ENCODE measurements at places on chromosomes 2 and 18.

DNA sequence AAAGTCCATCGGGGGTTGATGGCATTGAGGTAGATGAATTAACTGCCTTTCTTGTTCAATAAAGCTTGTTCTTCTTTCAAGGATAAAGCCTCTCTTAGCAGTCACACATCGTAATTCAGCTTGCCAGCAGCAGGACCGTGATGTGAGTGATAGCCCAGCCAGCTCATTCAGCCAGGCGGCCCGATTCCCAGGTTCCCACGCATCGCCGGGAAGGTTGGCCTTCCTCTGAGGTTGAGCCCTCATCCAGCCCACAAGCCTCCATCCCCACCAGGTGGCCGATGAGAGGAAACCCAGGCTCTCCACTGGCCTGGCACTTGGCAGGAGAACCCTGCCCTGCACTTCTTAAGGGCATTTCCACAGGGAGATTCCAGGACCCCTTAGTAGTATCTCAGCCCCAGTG lies 4.7 kb downstream of the AGAP1 start:
- no peak for DNase-seq

GRCh38 chr2:217839073-217839749 lies 163.6 kb downstream of the TNS1 start:
- no peak for DNase-seq

DNA sequence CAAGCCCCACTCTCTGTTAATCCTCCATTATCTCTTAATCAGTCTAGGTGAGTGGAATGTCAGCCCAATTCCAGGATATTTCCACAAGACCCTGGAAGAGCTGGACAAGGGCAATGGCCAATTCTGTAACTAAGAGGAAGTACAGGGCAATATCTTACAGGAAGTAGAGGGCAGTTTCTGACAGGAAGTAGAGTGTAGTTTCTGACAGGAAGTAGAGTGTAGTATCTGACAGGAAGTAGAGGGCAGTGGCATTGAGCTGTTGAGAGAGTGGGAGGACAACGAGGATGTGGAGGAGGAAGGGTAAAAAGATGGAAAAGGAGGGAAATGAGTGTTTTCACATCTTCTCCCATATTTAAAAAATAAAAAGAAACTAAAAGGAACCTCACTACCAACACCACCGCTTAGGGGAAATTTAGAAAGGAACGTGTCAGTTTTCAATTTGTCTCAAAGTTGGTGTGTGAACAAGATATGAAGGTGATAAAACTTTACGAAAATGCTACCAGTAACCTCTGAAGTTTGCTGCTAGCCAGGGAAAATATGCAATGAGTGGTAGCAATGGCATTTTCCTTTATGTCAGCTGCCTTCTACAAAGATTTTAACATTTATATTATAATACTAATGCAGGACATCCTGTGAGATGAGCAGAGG lies 430.9 kb upstream of the HNRNPA3 start:
- no peak for DNase-seq

- DNase-seq: no peak
These were observed at the start of gene SIX3 for GRCh38 chr2:44941551-44942234. Gene SIX3, plus strand, starts transcription at chr2:44941702. Its CDS starts 403 bp downstream, at chr2:44942105.

- no peak for DNase-seq
These were observed 933.7 kb upstream of the LRATD1 start for GRCh38 chr2:13698847-13699246.
